ENCODE measurements at places on chromosomes 11 and 22. TPM values are rescaled to one million over a fixed set of nuclear protein-coding genes. Genes with fewer than 3 reads are reported as not detected.
A peak's percentile ranks its signal among the peaks of the same experiment; 100 is the strongest.

DNA sequence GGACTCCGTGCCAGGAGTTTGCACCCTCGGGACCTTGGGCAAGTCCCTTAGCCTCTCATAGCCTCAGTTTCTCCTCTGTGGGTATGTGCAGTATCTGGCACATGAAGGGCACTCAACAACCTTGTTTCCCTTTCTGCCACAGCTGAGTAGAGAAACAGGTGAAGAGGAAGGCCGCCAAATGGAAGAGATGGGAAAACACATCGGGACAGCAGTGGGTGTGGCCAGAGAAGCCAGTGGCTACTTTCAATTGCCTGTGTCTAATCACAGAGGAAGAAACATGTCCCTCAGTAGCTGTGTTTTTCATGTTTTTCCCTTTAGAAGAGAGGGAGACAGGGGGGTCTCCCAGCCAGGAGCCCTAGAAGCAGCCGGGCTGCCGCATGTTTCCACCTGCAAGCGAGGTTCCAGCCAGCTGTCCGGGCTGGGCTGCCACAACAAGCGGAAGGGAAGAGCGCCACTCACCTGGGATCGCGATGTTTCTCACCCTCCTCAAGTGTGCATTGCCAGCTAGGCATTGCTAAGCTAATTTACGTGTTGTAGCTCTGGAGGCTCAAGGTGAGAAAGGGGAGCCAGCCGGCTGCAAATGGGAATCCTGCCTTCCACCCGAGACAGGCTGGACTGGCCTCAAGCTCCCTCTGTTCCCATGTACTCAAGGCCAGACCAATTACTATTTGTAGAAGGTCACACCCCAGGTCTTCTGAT is 16.7 kb downstream of the ASPHD2 start:
- H3K36me3 ChIP-seq, result no peaks in the 10 kb centered on the region
- no peak overlapping the region for H3K4me3 ChIP-seq
- H3K27ac ChIP-seq, result no peak overlapping the region
- H3K4me1 ChIP-seq, result no peaks in the 10 kb centered on the region

- H3K4me1 ChIP-seq, result no peaks in the 10 kb centered on the region
- H3K4me3 ChIP-seq, result no peak overlapping the region
- no peaks in the 10 kb centered on the region for H3K36me3 ChIP-seq
- H3K27me3 ChIP-seq, result no peaks in the 10 kb centered on the region
- no peak for DNase-seq
Observed at GRCh38 chr11:84965484-84965883, 661.7 kb downstream of the DLG2 start.

GRCh38 chr11:93113824-93114223 is 84.0 kb downstream of the SLC36A4 start:
- H3K4me1 ChIP-seq, result no peaks in the 10 kb centered on the region
- DNase-seq, result no peak
- no peaks in the 10 kb centered on the region for H3K27me3 ChIP-seq
- no peak overlapping the region for H3K4me3 ChIP-seq
- H3K27ac ChIP-seq, result no peak overlapping the region

GRCh38 chr11:76266286-76267100 is 60.2 kb upstream of the WNT11 start:
- no peak overlapping the region for H3K4me3 ChIP-seq
- no peak for DNase-seq
- no peak overlapping the region for H3K27ac ChIP-seq
- no peaks in the 10 kb centered on the region for H3K27me3 ChIP-seq

GRCh38 chr22:25139062-25139461 is 60.6 kb upstream of the CRYBB3 start:
- peak; percentile 41 for DNase-seq
- peaks cover 11% of the 10 kb centered on the region for H3K4me1 ChIP-seq
- no peak overlapping the region for H3K4me3 ChIP-seq
- no peaks in the 10 kb centered on the region for H3K36me3 ChIP-seq

DNA sequence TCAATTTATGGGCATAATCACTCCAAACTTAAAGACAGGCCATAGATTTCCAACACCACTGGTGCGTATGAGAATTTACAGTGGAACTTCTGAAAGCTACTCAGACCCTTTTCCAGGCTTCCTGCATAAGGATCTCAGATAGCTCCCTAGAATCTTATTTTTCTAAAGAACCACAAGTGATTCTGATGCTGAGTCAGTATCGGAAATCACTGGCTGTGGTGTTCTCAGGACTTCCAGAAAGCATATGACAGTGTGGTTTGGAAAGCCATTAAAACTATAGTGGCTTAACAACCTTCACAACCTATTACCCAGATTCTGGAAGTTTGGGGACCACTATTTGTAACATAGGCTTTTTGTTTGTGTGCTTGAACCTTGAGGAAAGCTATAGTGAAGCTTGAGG is 756.0 kb downstream of the DLG2 start:
- DNase-seq, result no peak
- H3K27ac ChIP-seq, result no peak overlapping the region
- H3K4me1 ChIP-seq, result no peaks in the 10 kb centered on the region
- H3K4me3 ChIP-seq, result no peak overlapping the region

GRCh38 chr22:23007823-23008222 is 62.5 kb upstream of the GNAZ start:
- H3K27me3 ChIP-seq, result no peaks in the 10 kb centered on the region
- H3K4me1 ChIP-seq, result no peaks in the 10 kb centered on the region
- no peaks in the 10 kb centered on the region for H3K36me3 ChIP-seq
- H3K4me3 ChIP-seq, result no peak overlapping the region

- H3K4me3 ChIP-seq, result no peak overlapping the region
- H3K27ac ChIP-seq, result no peak overlapping the region
- DNase-seq, result no peak
- H3K4me1 ChIP-seq, result no peaks in the 10 kb centered on the region
- H3K36me3 ChIP-seq, result no peaks in the 10 kb centered on the region
Observed at GRCh38 chr22:24231706-24232105, 13.2 kb downstream of the GGT5 start.

DNA sequence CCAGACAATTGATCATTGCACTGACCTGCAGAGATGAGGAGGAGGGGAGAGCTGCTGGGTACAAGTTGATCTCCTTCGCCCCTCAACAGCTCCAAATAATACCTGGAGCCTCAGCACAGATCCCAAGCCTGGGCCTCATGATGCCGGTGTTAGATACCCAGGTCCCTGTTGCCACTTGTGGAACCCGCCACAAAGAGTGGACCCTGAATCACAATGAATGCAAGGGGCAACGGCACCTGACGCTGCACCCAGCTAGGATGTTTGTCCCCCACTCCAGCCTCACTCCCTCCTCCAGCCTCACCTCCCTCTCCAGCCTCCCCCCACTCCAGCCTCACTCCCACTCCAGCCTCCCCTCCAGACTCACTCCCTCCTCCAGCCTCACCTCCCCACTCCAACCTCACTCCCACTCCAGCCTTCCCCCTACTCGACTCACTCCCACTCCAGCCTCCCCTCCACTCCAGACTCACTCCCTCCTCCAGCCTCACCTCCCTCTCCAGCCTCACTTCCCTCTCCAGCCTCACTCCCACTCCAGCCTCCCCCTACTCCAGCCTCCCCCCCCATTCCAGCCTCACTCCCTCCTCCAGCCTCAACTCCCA is 879.0 kb downstream of the BRD1 start:
- DNase-seq, result no peak

GRCh38 chr11:72352859-72353551 is 81.3 kb downstream of the CLPB start:
- no peaks in the 10 kb centered on the region for H3K36me3 ChIP-seq
- no peaks in the 10 kb centered on the region for H3K4me1 ChIP-seq
- H3K27ac ChIP-seq, result no peak overlapping the region
- no peak overlapping the region for H3K4me3 ChIP-seq

DNA sequence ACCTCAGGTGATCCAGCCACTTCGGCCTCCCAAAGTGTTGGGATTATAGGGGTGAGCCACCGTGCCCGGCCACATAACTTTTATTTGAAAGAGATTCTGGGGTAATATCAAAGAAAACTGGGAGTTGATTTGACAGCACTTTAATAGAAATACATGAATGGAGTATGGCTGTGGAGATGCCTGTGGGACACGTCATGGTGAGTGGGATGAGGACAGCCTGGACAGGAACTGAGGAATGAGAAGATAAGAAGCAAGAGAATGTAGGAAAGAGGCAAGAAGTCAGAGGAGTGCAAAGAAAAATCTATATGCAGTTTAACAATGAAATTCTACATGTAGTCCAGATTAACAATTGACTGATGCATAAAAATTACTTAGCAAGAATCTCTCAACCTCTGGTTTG is 31.0 kb downstream of the SLC22A6 start:
- H3K4me1 ChIP-seq, result peaks cover 5% of the 10 kb centered on the region
- no peaks in the 10 kb centered on the region for H3K36me3 ChIP-seq
- H3K27ac ChIP-seq, result no peak overlapping the region
- H3K27me3 ChIP-seq, result no peaks in the 10 kb centered on the region
- no peak overlapping the region for H3K4me3 ChIP-seq

GRCh38 chr11:75539459-75540334 is 14.0 kb upstream of the GDPD5 start:
- no peaks in the 10 kb centered on the region for H3K36me3 ChIP-seq
- H3K27me3 ChIP-seq, result no peaks in the 10 kb centered on the region
- DNase-seq, result no peak
- no peak overlapping the region for H3K27ac ChIP-seq
- no peak overlapping the region for H3K4me3 ChIP-seq

DNA sequence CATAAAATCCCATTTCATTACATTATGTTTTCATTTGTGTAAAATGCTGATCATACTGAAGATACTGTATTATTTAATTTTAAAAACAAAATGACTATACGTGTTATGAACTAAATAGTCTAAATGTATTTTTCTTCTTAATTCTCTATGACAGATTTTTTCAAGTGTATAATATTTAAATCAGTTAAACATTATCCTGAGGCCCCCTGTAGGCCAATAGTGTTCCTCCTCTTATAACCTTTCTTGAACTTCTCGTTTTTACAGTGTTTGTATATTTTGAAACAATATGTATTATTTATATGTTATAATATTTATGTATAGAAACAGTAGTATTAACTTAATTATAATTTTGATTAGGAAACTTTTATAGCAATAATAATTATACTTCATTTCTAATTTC is 151.1 kb upstream of the CHORDC1 start:
- no peak overlapping the region for H3K27ac ChIP-seq
- no peak overlapping the region for H3K4me3 ChIP-seq
- H3K27me3 ChIP-seq, result no peaks in the 10 kb centered on the region
- H3K4me1 ChIP-seq, result no peaks in the 10 kb centered on the region
- no peak for DNase-seq

GRCh38 chr11:61571337-61571736 is 9.5 kb downstream of the SYT7 start:
- DNase-seq, result no peak
- peaks cover 3% of the 10 kb centered on the region for H3K4me1 ChIP-seq
- H3K36me3 ChIP-seq, result no peaks in the 10 kb centered on the region

- no peak for DNase-seq
- no peak overlapping the region for H3K4me3 ChIP-seq
- H3K4me1 ChIP-seq, result no peaks in the 10 kb centered on the region
- no peaks in the 10 kb centered on the region for H3K27me3 ChIP-seq
Observed at GRCh38 chr11:65716302-65716701, 4.2 kb downstream of the KAT5 start.

DNA sequence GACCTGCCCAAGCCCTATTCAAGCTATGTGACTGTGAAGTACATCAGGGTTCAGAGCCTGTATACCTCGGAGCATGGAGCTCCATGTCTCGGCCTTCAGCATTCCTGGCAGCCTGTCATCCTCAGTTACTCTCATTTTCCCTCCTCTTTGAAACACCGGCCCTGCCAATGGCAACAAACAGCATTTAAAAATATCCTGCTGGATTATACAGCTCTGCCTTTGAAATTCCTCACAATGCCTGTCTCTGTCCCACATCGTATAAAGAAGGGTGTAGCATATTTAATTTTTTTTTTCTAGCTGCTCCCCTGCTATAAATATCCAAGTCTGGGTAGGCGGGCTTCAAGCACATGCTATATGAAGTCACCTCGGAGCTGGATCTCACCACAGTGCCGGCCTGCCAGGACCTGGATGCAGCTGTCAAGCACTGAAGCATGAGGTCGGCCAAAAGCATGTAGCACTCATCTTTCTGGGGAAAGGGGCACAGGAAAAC is 11.8 kb downstream of the ABTB2 start:
- no peak for DNase-seq
- H3K4me3 ChIP-seq, result no peak overlapping the region
- H3K27me3 ChIP-seq, result no peaks in the 10 kb centered on the region
- H3K36me3 ChIP-seq, result no peaks in the 10 kb centered on the region
- peak overlapping the region; percentile 32 for H3K27ac ChIP-seq

- DNase-seq, result peak; percentile 68
- no peaks in the 10 kb centered on the region for H3K36me3 ChIP-seq
- peak overlapping the region; percentile 85 for H3K27ac ChIP-seq
- H3K4me1 ChIP-seq, result no peaks in the 10 kb centered on the region
- H3K4me3 ChIP-seq, result no peak overlapping the region
Observed at GRCh38 chr11:43987384-43988039, 45.1 kb downstream of the C11orf96 start.

- no peaks in the 10 kb centered on the region for H3K4me1 ChIP-seq
- H3K36me3 ChIP-seq, result no peaks in the 10 kb centered on the region
- no peak overlapping the region for H3K27ac ChIP-seq
- no peak for DNase-seq
Observed at GRCh38 chr11:15810082-15810481, 546.3 kb downstream of the SOX6 start.

INS gene
- total RNA-seq, result not detected

MAPK8IP1 gene
- total RNA-seq, result 15.7 TPM

VWA5A gene
- 57.2 TPM for total RNA-seq

SMARCB1 gene
- 79.0 TPM for total RNA-seq

SLN gene
- not detected for total RNA-seq

TUBA8 gene
- total RNA-seq, result 1.1 TPM

OR52L1 gene
- not detected for total RNA-seq

KREMEN1 gene
- 16.2 TPM for total RNA-seq

CLCF1 gene
- 15.8 TPM for total RNA-seq

GSTP1 gene
- total RNA-seq, result 800 TPM

All from kidney (tissue), 22 donors.